Memory B cell (primary cell): ENCODE measurements at places on chromosomes 2 and 18.
A peak's percentile ranks its signal among the peaks of the same experiment; 100 is the strongest.

DNA sequence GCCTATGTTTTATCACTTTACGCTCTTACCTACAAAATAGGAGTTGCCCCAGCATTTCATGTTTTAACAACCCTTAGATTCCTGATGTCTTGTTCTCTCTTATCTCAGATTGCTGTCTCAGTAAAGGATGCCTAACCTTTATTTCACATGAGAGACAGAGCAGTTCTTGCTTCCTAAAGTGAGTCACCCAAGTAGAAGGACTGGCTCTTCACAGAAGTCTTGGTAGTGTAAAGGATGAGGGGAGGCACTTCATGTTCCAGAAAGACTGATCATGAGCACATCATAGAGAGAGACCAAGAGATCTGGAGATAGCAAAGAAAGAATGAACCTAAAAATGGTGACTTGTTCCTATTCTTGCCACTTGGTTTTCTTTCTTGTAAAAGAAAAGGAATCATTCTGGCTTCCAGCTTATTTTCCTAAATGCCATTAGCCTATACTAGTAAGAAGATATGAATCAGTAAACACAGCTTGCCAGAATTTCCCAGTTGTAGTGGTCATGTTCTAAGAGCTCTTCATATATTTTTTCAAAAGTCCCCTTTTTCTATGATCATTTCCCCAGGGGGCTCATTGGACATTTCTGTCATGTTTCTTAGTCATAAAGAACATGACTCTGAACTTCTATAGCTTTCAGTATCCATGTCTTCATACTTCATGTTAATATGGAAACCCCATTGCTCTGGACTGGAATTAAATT lies 54.9 kb downstream of the MAPRE2 start:
- peaks cover 30% of the 10 kb centered on the region for H3K36me3 ChIP-seq
- no peak overlapping the region for H3K4me3 ChIP-seq
- no peaks in the 10 kb centered on the region for H3K27me3 ChIP-seq
- peak overlapping the region; percentile 81 for H3K27ac ChIP-seq

DNA sequence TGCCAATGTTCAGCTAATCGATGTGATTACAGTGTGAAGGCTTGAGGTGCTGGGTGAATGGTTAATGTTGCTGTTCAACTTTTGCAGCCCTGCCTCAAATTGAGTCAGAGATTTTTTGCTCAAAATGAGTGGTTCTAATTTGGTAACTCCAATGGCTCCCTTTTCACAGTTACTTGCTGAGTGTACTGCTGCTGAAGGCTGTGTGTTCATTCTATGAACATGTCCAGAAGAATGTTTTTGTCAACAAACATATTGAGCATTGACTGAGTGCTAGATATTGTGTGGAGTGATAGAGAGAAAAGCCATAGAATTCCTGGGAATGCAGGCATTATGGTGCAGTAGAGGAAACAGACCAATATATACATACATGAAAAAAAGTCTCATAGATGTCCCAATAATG lies 39.0 kb upstream of the TCF4 start:
- no peaks in the 10 kb centered on the region for H3K4me1 ChIP-seq
- H3K27me3 ChIP-seq: peaks cover 1% of the 10 kb centered on the region
- H3K27ac ChIP-seq: no peak overlapping the region
- no peak overlapping the region for H3K4me3 ChIP-seq
- no peak for DNase-seq

DNA sequence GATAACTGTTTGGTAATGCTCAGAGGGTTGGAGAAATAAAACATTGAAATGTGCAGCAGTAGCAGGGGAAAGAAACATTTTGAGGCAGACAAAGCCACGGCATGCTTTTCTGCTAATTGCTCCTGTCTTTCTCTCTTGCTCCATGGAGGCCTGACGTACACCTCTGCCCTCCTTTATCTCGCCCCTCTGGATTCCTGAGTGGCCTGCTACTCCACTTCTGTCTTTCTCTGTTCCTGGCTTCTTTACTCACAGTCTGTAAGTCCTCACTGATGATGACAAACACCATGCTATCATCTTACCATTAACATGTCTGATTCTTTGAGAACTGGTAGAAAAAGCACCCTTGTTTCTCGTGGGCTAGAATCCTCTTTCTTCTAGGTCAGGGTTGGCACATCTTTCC lies 392.9 kb downstream of the MEIS1 start:
- peaks cover 1% of the 10 kb centered on the region for H3K27me3 ChIP-seq
- H3K27ac ChIP-seq: no peak overlapping the region
- no peaks in the 10 kb centered on the region for H3K36me3 ChIP-seq
- H3K4me1 ChIP-seq: no peaks in the 10 kb centered on the region
- DNase-seq: no peak

DNA sequence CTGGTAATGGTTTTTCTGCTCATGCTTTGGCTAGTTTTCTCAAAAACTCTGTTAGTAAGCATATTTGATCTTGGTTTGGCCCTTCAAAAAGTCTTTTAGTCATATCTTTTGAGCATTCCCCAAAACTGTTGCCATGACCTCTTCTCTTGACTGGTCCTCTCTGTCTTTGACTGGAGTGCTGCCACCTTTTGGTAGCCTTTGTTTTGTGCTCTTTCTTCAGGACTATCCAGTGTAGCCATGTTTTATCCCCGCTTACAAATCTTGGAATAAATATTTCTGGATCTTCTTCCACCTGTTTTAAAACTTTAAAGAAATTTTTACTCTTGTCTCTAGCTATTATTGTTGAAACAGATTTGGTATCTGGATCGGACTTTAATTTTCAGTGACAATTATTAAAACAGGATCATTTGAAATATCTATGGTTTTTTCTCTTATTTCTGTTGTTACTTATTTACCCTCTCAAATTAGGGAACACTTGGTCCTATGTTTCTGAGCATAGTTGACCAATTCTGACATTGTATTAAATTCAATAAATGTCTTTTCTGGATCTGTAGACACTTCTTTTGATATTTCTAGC lies 965 bp upstream of the ELOA2 start:
- no peaks in the 10 kb centered on the region for H3K4me1 ChIP-seq
- H3K36me3 ChIP-seq: no peaks in the 10 kb centered on the region
- H3K4me3 ChIP-seq: no peak overlapping the region
- no peak overlapping the region for H3K27ac ChIP-seq
- no peak for DNase-seq

- no peaks in the 10 kb centered on the region for H3K4me1 ChIP-seq
- no peak for DNase-seq
- H3K36me3 ChIP-seq: no peaks in the 10 kb centered on the region
- peaks cover 11% of the 10 kb centered on the region for H3K27me3 ChIP-seq
Observed at GRCh38 chr2:12980817-12981216, 264.1 kb downstream of the TRIB2 start.

- DNase-seq: no peak
- H3K36me3 ChIP-seq: no peaks in the 10 kb centered on the region
- H3K4me1 ChIP-seq: peaks cover 47% of the 10 kb centered on the region
- H3K27ac ChIP-seq: peak overlapping the region; percentile 62
- peak overlapping the region; percentile 60 for H3K4me3 ChIP-seq
Observed at GRCh38 chr2:134668821-134669220, 50.0 kb downstream of the TMEM163 start.

DNA sequence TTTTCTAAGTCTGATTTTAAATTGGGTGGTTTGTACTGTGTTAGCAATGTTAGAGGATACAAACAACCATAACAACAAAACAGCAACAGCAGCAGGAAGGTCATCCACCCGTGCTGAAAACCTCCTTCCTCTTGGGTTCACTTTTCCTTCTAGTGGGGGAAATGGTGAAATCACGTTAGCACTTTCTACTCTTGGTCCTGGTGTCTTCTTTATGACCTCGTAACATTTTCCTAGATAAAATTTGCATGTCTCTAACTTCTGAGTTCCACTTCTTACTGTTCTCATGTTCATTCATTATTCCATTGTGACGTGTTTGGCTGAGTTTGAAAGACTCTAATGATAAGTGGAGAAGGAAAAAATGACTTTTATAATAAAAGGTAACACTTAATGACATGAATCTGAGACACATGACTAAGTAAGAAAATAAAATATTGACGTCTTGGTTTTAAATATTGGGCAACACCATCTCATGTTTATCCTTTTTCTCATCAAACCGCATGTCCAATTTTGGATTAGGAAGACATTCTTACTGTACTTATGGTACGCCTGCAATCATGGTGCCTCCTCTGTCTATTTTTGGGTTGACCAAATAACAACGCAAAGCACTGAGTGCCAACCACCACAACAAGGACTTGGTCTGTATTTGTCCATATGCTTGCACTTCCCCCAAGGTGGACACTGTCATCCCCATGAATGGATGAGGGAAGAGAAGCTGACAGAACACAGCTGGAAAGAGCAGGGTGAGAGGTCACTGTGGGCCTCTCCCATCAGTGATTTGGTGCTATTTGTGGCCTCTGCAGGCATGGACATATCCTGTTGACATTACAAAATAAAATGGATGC lies 25.7 kb upstream of the IL1R1 start:
- H3K27me3 ChIP-seq: peaks cover 14% of the 10 kb centered on the region
- H3K27ac ChIP-seq: no peak overlapping the region
- H3K36me3 ChIP-seq: no peaks in the 10 kb centered on the region
- no peak for DNase-seq
- H3K4me1 ChIP-seq: no peaks in the 10 kb centered on the region

DNA sequence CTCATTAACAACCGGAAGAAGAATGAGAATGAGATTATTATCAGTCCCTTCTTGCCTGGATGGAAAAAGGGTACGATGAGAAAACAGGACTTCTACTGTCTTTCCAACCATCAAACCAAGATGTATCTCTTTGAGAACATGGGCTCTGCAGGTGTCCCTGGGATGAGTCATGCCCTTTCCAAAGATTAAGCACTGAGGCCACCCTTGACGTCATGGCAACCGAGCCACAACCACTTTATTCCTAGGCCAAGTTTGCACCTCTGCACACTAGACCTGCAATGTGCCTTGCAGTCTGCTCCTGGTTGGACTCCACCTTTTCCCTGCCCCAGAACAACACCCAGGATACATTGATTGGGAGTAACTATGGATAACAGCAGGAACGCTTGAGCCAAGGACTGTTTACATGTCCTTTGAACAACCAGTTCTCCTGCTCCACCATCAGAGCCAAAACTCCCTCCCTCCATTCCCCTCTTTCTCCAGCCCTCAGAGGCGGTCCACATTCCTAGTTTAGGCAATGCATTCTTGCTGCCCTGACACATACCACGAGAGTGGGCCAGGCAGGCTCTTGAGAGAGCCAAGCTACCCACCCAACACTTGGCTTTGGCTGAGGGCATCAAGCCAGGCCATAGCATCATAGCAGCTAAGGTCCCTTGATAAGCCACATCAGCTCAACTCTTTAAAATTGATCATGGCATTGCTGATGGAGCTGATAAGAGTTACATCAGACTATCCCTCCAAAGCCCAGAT lies 310.7 kb downstream of the TNS1 start:
- H3K27ac ChIP-seq: no peak overlapping the region
- DNase-seq: no peak
- H3K4me1 ChIP-seq: no peaks in the 10 kb centered on the region
- H3K36me3 ChIP-seq: no peaks in the 10 kb centered on the region
- H3K4me3 ChIP-seq: no peak overlapping the region

DNA sequence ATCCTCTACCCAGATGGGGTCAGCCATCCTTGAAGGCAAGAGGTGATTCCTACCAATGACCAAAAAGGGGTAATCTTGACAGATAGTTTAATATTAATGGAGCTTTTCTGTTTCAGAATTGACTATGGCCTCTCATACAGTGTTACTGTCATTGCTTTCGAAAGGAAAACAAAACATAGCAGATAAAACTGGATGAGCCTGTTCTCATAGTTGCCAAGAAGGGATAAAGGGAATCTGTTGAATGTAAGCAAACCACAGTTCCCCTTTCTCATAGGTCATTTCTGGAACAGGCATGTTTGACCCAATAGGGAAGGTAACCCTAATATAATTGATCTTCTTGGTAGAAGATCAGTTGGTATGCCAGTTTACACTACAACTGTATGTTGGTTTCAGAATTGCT lies 1.6 kb downstream of the RAB27B start:
- DNase-seq: no peak
- H3K4me1 ChIP-seq: peaks cover 8% of the 10 kb centered on the region
- no peak overlapping the region for H3K27ac ChIP-seq
- H3K27me3 ChIP-seq: peaks cover 10% of the 10 kb centered on the region
- peaks cover 2% of the 10 kb centered on the region for H3K36me3 ChIP-seq
- H3K4me3 ChIP-seq: no peak overlapping the region

DNA sequence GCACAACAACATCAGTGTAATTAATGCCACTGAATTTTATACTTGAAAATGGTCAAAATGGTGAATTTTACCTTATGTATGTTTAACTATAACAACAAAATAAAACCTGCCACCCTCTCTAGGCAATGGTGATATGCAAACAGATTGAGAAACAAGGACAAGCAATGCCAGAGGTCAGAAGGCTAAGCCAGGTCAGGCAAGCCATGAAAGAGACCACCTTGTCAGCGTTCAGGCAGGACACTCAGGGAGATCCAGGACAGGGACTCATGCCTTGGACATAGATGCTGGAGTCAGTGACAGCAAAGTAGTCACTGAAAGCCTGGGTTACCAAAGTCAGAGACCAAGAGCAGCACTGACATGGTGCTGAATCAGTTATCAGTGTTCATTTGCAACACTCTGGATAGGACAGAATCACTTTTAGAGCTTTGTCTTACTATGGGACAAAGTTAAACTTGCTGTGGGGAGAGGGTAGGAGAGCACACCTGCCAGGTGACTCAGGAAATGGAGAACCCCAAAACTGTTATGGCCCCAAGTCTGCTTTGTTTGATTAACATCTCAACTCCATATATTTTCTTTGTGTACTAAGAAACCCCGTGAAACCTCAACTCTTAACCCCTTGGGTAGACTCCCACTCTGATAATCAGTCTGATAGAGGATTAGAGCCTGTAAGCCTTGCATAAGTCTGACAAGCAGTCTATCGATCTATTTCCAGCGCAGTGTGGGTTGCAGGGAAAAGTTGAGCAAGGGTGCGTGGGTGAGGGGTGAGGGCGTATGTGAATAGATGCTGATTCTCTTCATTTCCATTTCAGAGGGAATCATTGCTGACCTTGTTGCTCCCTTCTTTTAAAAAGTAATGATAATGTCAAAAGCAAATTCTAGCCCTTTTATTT lies 48.7 kb upstream of the ZNF385B start:
- H3K27ac ChIP-seq: no peak overlapping the region
- H3K4me1 ChIP-seq: no peaks in the 10 kb centered on the region
- no peak for DNase-seq

DNA sequence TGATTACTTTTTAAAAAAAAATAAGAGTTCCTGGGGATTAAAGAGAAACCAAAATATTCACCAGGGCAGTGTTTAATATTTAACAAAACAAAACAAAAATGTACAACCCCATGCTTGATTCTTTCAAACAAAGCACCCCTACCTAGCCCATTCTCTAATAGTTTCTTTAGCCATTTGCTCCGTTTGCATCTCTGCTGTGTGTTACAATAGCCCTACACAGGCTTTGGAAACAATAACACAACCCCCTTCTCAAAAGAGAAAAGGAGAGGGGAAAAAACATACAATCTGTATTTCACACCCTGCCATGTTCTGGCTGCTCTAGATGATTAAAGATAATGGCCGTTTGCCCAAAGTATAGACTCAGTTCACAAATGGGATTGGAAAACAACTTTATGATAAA lies 302.9 kb downstream of the CPS1 start:
- H3K36me3 ChIP-seq: no peaks in the 10 kb centered on the region
- no peaks in the 10 kb centered on the region for H3K4me1 ChIP-seq
- no peak overlapping the region for H3K4me3 ChIP-seq
- H3K27me3 ChIP-seq: no peaks in the 10 kb centered on the region
- no peak overlapping the region for H3K27ac ChIP-seq
